A549 treated with Mapracorat at 1 μM for 4 hours (cell line): ENCODE measurements at places on chromosomes 1 and 21. TPM values are rescaled to one million over a fixed set of nuclear protein-coding genes. Genes with fewer than 3 reads are reported as not detected.

Gene DPYD
- 1.5 to 2.5 TPM (median 2.0 TPM) in 5 replicates for total RNA-seq

Gene KISS1
- 0.21 to 1.1 TPM (median 0.64 TPM) in 4 of 5 replicates, not detected in the other for total RNA-seq

Gene FAM151A
- total RNA-seq = 0.16 to 0.32 TPM (median 0.17 TPM) in 5 replicates

Gene SLAMF7
- 1.3 to 2.9 TPM (median 1.6 TPM) in 5 replicates for total RNA-seq

Gene CXADR
- total RNA-seq = 8.3 to 12.8 TPM (median 9.0 TPM) in 5 replicates

Gene MFAP2
- total RNA-seq = 0.34 to 1.00 TPM (median 0.88 TPM) in 5 replicates

Gene RPS6KA1
- total RNA-seq = 14.6 to 17.6 TPM (median 16.7 TPM) in 5 replicates

Gene LCE6A
- not detected in 5 replicates for total RNA-seq

Gene LORICRIN
- total RNA-seq = not detected in 5 replicates

Gene IL22RA1
- 6.2 to 7.9 TPM (median 7.2 TPM) in 5 replicates for total RNA-seq

Gene TNFRSF14
- 0.10 to 0.27 TPM (median 0.10 TPM) in 3 of 5 replicates, not detected in the others for total RNA-seq

Gene BGLAP
- total RNA-seq = 0.21 to 0.33 TPM (median 0.25 TPM) in 3 of 5 replicates, not detected in the others

Gene FOXE3
- 0.06 to 0.13 TPM (median 0.10 TPM) in 4 of 5 replicates, not detected in the other for total RNA-seq

Gene TMEM61
- 0.49 to 0.86 TPM (median 0.63 TPM) in 5 replicates for total RNA-seq

Gene TEDDM1
- not detected in 5 replicates for total RNA-seq

Gene SPRR2F
- not detected in 5 replicates for total RNA-seq

Gene DNAJC28
- total RNA-seq = 0.29 to 0.42 TPM (median 0.34 TPM) in 5 replicates

Gene KPRP
- total RNA-seq = not detected in 5 replicates

Gene FCAMR
- total RNA-seq = not detected in 5 replicates

Gene UBL4B
- not detected in 5 replicates for total RNA-seq

Gene GBP3
- total RNA-seq = 0.63 to 1.2 TPM (median 1.1 TPM) in 5 replicates

Gene CADM3
- 0.06 to 0.15 TPM (median 0.09 TPM) in 4 of 5 replicates, not detected in the other for total RNA-seq

Gene ST6GALNAC3
- total RNA-seq = 0.47 to 1.1 TPM (median 0.93 TPM) in 5 replicates

Gene DMBX1
- 0.63 to 1.2 TPM (median 0.94 TPM) in 5 replicates for total RNA-seq

Gene COL16A1
- 2.9 to 5.7 TPM (median 4.6 TPM) in 5 replicates for total RNA-seq

Gene LRRIQ3
- 0.53 to 1.1 TPM (median 0.62 TPM) in 5 replicates for total RNA-seq

Gene FBLIM1
- total RNA-seq = 21.8 to 34.6 TPM (median 27.8 TPM) in 5 replicates

Gene CFH
- 3.8 to 5.3 TPM (median 4.3 TPM) in 5 replicates for total RNA-seq

Gene FAM72C
- 4.3 to 5.7 TPM (median 4.7 TPM) in 5 replicates for total RNA-seq

Gene ELAPOR1
- total RNA-seq = 0.34 to 0.63 TPM (median 0.55 TPM) in 5 replicates

Gene CD48
- total RNA-seq = not detected in 5 replicates

Gene FMO3
- not detected in 5 replicates for total RNA-seq

Gene C4BPA
- 0.45 to 0.89 TPM (median 0.66 TPM) in 5 replicates for total RNA-seq

Gene GPATCH4
- total RNA-seq = 57.4 to 85.5 TPM (median 62.9 TPM) in 5 replicates

Gene NID1
- total RNA-seq = 5.4 to 9.5 TPM (median 7.6 TPM) in 5 replicates

Gene CFHR4
- not detected in 5 replicates for total RNA-seq

Gene FAM72B
- 5.3 to 7.2 TPM (median 6.1 TPM) in 5 replicates for total RNA-seq

Gene FAM43B
- 2.9 to 5.2 TPM (median 4.3 TPM) in 5 replicates for total RNA-seq

Gene SPRR2D
- not detected in 5 replicates for total RNA-seq

Gene SMG7
- total RNA-seq = 31.2 to 38.5 TPM (median 33.3 TPM) in 5 replicates

Gene NMNAT1
- 2.0 to 2.7 TPM (median 2.3 TPM) in 5 replicates for total RNA-seq

Gene CNKSR1
- 0.15 to 0.58 TPM (median 0.32 TPM) in 4 of 5 replicates, not detected in the other for total RNA-seq

Gene NT5C1A
- not detected in 5 replicates for total RNA-seq

Gene A3GALT2
- not detected in 5 replicates for total RNA-seq

Gene AIRE
- total RNA-seq = not detected in 5 replicates

Gene CLCNKA
- total RNA-seq = 0.14 to 0.26 TPM in 2 of 5 replicates, not detected in the others

Gene CDK18
- 0.66 to 2.3 TPM (median 1.2 TPM) in 5 replicates for total RNA-seq

Gene CLCNKB
- 0.10 TPM in 1 of 5 replicates, not detected in the others for total RNA-seq

Gene FLG2
- total RNA-seq = not detected in 5 replicates

Gene LRRC7
- total RNA-seq = not detected in 5 replicates

Gene ADAMTS5
- total RNA-seq = not detected in 5 replicates

Gene NEK2
- 34.9 to 45.6 TPM (median 44.5 TPM) in 5 replicates for total RNA-seq

Gene FCRL4
- total RNA-seq = not detected in 5 replicates
